ENCODE measurements at places on chromosomes 12 and 14.
A peak's percentile ranks its signal among the peaks of the same experiment; 100 is the strongest.

DNA sequence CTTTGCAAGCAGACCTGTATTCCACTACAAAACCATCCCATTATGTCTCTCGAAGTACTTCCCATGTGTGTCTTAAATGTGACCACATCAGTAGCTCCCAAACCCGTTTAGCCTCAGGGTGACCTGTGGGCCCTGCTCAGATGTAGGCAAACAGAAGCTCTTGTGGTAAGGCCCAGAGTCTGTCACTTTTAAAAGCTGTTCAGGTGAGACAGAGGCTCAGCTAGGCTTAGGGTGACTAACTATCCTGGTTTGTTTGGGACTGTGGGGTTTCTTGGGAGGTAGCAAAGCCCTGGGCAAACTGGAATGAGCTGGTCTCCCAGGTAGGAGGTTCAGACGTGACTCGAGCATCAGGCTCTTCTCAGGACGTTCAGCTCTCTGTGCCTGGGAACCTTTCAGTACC lies 64.5 kb upstream of the VASH1 start:
- DNase-seq = no peak

GRCh38 chr12:106226884-106227640 lies 20.8 kb downstream of the CKAP4 start:
- DNase-seq = peak; percentile 70

DNA sequence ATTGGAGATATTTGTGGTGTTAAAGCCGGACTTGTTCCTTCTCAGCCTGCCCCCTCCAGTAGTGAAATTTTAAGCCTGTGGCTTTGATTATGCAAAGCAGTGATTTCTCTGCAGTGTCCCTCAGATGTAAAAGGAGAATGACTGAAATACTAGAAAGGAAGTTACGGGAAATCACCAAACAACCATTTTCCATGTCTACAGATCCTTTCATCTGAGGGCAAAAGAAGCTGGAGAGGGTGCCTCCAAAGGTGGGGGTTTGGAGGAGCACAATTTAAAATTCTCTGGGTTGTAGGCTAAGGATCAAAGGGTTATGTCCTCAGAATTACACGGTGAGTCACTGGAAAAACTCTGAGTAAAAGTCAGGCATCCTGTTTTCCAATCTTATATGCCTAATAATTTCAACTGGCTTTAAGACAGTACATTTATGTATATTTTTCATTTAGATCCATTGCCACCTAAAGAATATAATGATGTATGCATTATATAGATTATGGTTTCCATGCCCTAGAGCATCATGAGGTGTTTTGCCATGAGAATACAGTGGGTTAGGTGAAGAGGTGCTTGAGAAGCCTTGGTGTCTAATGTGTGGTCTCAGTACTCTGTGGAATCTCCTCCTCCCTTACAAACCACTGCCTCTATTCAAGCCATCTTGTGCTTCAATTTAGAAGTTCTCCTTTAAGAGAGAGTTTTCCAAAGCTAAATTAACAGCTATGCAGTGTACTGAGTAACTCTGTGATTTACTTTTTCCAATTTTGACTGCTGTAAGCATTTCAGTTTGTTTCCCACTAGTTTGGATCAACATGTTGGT lies 362.1 kb downstream of the RAD51B start:
- no peak for DNase-seq

- DNase-seq = no peak
Observed at GRCh38 chr14:89284333-89285058, 132.5 kb downstream of the FOXN3 start.

GRCh38 chr14:21543521-21543960 lies 17.4 kb upstream of the SALL2 start:
- no peak for DNase-seq
